ENCODE measurements at places on chromosomes 1 and 21.

GRCh38 chr1:104387716-104388508 is 638.2 kb downstream of the AMY1C start:
- DNase-seq = no peak

DNA sequence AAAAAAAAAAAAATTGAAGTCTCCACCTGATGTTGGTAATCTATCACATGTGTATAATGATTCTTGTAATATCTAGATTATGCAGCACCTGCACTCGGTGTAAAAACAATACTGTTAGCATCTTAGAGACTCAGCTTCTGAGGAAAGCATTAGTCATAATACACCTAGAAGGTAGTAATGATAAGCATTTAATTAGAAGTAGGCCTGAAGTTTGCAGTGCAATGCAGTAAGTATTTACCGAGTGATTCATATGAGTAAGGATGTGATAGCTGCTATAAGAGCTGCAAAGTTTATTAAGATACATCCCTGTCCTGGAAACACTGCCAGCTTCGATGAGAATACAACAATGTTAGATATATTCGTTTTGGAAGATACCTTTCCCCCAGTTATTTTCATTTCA is 196.4 kb downstream of the GREM2 start:
- DNase-seq = peak; percentile 42

DNA sequence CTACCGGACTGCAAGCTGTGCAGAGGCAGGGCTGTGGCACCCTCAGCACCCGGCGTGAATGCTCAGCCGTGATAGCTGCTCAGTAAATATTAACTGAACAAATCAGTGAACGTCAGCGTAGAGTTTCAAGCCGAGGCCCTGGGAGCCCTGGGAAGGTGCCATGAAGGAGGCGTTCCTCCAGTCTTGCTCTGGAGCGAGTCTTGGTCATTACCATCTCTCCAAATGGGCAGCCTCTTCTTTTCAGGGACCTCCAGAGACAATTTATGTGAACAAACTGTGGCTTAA is 449.2 kb downstream of the CAMTA1 start:
- DNase-seq = no peak

- DNase-seq = peak; percentile 23
Measured at GRCh38 chr1:29200906-29201594, 19.4 kb upstream of the SRSF4 start.

GRCh38 chr1:903305-903704 is 20.4 kb upstream of the SAMD11 start:
- no peak for DNase-seq

- DNase-seq = no peak
Measured at GRCh38 chr1:67755619-67756018, 70.6 kb downstream of the GADD45A start.

GRCh38 chr1:220170836-220171526 is 77.0 kb downstream of the IARS2 start:
- peak; percentile 62 for DNase-seq

DNA sequence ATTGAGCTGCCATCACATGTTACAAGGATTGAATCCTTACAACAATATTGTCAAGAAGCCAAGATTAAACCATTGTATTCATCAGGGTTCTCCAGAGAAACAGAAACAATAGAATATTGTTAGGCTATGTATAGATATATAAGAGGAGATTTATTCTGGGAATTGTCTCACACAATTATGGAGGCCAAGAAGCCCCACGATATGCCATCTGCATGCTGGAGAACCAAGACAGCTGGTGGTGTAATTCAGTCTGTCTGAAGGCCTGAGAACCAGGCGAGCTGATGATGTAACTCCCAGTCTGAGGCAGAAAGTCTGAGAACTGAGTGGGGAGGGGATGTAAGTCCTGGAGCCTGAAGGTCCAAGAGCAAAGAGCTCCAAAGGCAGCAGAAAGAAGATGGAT is 14.5 kb upstream of the TTF2 start:
- no peak for DNase-seq

DNA sequence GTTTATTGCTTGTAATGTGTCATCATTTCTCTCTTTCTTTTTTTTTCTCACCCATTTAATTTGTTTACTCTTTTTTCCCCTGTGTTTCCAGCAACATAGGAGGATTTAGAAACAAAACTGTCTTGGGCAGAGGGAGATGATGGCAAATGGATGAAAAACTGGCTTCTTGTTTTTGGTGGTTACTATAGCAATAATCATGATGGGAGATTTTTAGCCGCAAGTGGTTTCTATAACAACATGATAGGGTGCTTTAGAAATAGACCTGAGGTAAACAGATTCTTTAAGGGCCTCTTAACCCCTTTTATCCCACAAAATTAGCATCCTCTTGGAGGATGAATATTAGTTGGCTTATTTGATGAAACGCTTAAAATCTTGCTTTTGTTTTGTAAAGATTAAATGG is 51.6 kb downstream of the CRB1 start:
- DNase-seq = no peak

DNA sequence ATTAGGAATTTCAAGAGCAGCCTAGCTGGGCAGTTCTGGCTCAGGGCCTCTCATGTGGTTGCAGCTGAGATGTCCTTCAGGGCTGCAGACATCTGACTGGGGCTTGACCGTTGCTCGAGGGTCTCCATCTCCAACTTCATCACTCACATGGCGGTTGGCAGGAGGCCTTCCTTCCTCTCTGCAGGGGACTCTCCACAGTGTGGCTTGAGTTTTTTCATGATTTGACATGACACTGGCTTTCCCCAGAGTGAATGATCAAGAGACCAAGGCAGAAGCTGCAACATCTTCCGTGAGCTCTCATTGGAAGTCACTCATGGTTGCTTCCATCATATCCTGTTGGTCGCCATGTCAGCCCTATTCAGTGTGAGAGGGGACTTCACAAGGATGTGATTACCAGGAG is 74.6 kb downstream of the RUNX3 start:
- no peak for DNase-seq

GRCh38 chr1:17191990-17192242 is 13.0 kb upstream of the PADI1 start:
- no peak for DNase-seq

DNA sequence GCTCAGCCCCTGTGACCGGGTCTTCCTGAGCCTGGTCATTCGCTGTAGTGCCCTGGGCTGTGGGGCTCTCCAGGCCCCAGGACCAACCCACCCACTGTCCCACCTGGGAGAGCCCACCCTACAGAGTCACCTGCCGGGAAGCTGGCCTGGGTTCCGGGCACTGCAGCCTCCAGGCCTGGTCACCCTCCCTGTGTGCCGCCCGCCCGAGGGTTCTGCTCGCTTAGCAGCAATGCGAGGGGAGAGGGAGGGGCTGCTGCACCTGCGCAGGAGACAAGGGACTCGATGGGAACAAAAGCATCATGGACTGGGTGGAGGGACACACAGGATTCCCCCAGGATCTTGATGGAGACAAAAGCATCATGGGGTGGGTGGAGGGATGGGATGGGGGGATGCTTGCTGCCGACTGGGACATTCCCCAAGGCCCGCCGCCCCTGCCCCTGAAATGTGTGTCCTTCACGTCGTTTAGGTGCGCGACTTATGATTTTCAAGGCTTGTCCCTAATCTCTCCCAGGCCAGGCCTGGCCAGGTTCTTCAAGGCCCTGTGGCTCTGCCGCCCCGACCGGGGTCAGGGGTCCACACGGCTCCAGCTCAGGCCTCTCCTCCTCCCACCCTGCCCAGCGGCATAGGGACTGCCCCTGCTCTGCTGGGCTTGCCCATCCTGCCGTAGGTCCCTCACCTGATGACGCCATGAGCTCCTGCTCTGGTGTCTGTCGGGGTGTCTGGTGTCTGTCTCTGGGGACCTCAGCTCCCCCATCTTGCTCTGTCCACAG is 1.7 kb downstream of the KRTAP10-8 start:
- no peak for DNase-seq

- peak; percentile 74 for DNase-seq
Measured at GRCh38 chr1:185971688-185972087, 237.5 kb downstream of the HMCN1 start.

DNA sequence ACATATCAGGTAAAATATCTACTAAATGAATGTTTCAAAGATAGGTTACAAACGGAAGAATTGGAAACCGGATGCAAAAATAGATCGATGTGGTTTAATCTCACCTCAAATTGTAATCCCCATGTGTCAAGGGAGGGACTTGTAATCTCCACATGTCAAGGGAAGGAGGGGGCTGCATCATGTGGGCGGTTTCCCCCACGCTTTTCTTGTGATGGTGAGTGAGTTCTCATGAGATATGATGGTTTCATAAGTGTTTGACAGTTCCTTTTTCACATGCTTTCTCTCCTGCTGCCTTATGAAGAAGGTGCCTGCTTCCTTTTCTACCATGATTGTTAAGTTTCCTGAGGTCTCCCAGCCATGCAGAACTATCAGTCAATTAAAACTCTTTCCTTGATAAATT is 408.7 kb upstream of the TMPRSS15 start:
- no peak for DNase-seq

- no peak for DNase-seq
Measured at GRCh38 chr1:11027316-11027715, 14.9 kb downstream of the TARDBP start.

DNA sequence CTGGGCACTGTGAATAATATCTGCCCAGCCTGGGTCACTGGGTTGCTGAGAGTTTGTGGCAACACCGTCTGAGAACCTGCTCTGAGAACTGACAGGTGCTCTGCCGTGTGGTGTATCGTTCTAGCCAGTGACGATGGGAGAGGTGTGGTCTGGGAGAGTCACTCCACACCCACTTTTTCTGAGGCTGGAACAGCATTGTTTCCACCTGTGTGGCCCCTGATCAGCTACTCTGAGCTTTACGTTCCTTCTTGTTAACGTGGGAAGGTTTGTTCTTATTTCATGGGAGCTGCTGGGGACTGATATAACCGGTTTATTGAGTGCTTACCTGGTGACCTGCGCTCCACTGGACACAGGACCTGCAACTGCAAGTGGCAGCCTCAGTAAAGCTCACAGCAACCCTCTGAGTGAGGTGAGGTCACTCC is 34.8 kb upstream of the TENT5C start:
- DNase-seq = no peak

GRCh38 chr1:100866901-100867206 is 27.8 kb downstream of the EXTL2 start:
- no peak for DNase-seq

- DNase-seq = no peak
Measured at GRCh38 chr1:149997585-149998262, 12.8 kb downstream of the OTUD7B start.

DNA sequence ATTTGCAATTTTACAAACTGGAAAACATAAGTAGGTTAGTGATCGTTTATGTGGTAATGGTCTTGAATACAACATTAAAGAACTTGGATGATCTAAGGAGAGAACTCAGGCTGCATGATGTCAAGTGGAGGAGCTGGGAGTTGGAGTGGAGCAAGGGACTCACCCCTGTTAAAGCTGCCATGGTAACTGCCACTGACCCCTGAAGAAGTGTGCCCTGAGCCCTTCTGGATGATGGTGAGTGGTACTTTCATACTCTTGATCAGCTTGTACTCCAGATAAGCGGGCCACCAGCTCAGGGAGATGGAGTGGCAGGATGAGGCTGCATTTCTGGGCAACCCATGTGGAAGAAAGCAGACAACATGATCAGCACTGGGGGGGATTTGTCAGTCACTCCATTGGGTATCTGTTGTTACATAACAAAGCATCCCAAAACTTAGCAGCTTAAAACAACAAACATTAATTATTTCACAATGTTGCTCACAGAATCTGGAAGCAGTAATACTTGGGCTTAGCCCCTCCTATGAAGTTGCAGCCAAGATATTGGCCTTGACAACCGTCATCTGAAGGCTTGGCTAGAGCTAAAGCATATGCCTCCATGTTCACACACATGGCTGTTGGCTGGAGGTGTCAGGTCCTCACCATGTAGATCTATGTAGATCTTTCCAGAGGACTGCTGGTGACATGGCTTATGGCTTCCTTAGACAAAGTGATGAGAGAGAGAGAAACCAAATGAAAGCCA is 213.8 kb downstream of the DUSP10 start:
- DNase-seq = no peak

- no peak for DNase-seq
Measured at GRCh38 chr1:117286145-117286544, 75.4 kb upstream of the VTCN1 start.

- DNase-seq = peak; percentile 21
Measured at GRCh38 chr1:159030877-159031447, 21.3 kb downstream of the IFI16 start.

- DNase-seq = no peak
Measured at GRCh38 chr1:98888869-98889268, 115.8 kb downstream of the PLPPR5 start.

DNA sequence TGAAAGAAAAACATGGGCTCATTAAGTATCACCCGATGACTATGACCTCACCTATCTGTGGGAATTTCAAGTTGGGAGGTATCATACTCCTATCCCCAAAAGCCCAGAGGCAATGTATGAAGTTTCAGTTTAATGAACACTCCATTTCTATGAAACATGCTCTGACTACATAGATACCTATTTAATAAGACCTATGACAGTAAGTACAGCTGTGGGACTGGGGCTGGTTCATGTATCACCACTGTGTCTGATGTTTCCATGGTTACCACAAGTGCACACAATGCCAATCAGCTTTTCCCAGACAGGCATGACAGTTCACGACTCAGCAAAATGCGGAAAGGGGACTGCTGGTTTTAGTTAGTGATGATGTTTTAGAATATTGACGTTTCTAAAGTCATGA is 167.7 kb downstream of the SIPA1L2 start:
- peak; percentile 9 for DNase-seq

DNA sequence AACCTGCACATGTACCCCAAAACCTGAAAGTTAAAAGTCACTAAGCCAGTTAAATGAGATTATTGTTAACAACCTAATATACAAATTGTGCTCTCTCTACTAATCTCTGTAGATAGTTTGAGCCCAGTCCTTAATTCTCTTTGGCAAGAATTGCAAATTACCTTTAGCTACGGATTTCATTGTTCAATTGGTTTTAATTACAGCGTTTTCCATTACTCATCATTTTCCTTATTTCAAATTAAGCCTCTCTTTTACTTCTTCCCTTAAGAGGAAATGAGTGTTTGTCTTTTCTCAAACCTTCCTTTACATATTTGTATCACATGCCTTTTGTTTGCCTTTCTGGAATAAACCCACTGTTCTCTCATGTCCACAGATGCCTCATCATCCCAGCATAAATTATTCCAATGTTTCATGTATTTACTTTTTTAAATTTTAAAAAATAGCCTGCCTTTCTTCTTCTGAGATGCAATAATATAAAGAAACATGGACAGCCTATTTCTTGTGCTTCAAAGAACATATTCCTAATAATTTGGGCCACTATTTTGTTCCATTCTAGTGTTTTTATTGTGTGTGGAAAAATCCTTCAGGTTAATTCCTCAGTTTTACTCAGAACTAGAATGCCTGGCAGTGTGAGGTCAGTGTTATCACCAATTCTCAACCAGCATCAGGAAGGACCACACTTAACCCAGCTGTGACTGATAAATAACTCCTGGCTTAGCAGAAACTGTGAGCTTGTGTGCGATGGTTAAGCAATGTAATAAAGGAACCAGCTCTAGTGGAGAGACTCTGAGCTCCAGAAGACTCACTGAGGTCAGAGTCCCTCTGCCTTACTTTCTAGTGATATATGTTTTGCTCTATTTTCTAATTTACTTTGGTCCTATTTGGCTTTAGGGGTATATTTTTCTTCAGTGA is 600.5 kb downstream of the LTN1 start:
- no peak for DNase-seq

Data from GM23248 (cell line).